Foreskin fibroblast (primary cell): ENCODE measurements at places on chromosomes 5 and 9.

GRCh38 chr5:122356855-122357254 lies 44.8 kb downstream of the SNCAIP start:
- no peak for DNase-seq

DNA sequence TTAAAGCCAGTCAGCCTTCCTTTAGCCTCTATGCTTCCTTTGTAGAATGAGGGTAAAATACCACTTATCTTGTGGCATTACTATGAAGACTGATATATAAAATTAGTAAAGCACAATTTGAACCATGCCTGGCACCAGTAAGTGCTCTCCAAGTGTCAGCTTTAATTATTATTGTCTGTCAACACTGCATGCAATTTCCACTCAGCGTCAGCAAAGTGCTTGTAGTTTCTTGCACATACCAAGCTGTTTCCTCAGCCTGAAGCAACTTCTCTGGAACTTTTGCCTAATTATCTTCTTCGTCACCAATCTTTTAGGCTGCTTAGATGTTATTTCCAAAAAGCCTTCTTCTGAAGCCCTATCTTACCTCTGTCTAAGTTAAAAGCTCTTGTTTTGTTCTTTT lies 177.3 kb downstream of the CDC42SE2 start:
- DNase-seq, result no peak

- DNase-seq, result no peak
These were observed 6.3 kb downstream of the SLC12A7 start for GRCh38 chr5:1105350-1106265.

- peak; percentile 1 for DNase-seq
These were observed 34.0 kb upstream of the ZNF484 start for GRCh38 chr9:92911511-92912475.

- no peak for DNase-seq
These were observed 148.9 kb downstream of the DOCK2 start for GRCh38 chr5:169785771-169786618.

DNA sequence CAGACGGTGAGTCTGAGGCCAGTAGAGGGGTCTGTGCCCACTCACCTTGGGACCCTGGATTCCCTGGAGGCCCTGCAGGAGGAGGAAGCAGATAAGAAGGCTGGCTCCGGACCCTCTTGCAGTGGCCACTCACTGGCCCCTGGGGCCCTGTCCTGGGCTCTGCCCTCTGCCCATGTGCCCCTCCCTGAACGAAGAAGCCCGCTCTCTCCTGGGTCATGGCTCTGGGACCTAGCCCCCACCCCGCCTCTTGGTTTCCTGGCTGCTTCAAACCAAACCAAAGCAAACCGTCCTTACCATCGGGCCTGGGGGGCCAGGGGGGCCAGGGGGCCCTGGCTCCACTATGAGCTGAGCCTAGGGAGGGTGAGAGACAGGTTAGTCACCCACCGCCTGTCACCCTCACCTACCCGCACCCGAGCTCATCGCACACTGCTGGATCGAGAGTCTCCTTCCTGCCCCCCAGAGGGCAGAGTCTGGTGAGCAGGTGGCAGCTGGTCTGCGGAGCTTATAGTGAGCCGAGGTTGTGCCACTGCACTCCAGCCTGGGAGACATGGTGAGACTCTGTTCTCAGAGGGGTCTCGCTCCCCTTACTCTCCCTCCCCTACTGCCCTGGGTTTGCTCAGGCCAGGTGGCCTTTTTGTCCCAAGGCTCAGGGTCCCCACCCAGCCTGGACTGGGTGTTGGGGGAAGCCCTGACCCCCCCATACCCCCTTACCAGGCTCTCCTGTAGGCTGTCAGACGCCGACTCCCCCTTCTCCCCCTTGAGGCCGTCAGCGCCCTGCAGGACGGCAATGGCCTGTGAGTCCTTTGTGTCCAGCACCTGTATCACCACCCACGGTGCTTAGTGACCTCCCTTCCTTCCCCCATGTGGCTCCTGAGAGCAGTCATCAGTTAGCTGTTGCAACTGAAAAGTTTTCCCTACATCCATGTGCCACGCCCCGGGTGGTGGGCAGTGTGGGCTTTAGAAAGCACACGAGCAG lies 15.2 kb upstream of the PHYKPL start:
- no peak for DNase-seq

GRCh38 chr9:38343552-38343951 lies 49.0 kb upstream of the ALDH1B1 start:
- no peak for DNase-seq

GRCh38 chr9:105206821-105207699 lies 37.4 kb upstream of the SLC44A1 start:
- DNase-seq, result peak; percentile 56

- DNase-seq, result peak; percentile 43
These were observed 55.9 kb downstream of the NSUN2 start for GRCh38 chr5:6576861-6577501.

DNA sequence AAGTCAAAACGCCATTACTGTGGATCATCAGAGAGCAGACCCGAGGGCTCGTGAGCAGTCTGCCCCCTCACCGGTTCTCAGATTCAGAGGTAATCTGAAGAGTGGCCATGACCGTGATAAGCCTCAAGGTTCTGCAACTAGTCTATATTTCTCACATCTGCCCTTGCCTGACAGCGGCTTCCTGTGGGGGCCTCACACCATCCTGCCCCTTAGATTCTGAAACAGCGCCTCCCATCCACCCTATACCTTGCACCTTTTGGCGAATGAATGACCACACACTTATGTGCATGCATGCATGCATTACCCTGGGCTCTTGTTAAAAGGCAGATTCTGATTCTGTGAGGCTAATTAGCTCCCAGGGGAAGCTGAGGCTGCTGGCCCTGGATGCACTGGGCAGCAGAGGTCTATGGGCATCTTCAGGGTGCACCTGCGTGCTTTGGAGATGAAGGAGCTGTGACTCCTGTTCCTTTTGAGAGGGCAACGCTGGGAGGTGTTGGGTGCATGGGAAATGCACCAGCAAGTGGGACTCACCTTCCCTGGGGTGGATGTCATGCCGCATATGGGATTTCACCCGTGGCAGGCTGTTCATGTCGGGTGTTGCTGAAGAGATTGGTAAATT lies 7.8 kb upstream of the GADD45G start:
- DNase-seq, result no peak

GRCh38 chr5:64972591-64972990 lies 203.9 kb downstream of the CWC27 start:
- DNase-seq, result no peak

GRCh38 chr9:37562826-37563225 lies 13.4 kb downstream of the FBXO10 start:
- no peak for DNase-seq

DNA sequence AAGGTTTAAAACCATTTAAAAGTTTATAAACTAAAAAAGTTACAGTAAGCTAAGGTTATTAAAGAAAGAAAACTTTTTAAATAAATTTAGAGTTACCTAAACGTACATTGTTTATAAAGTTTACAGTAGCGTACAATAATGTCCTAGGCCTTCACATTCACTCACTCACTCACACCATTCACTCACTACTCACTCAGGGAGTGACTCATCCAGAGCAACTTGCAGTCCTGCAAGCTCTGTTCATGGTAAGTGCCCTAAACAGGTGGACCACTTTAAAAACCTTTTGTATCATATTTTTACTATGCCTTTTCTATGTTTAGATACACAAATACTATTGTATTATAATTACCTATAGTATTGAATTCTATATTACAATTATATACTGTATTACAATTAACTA lies 190.8 kb upstream of the RASA1 start:
- DNase-seq, result peak; percentile 9

- no peak for DNase-seq
These were observed 29.5 kb upstream of the LRRC14B start for GRCh38 chr5:161803-162110.

DNA sequence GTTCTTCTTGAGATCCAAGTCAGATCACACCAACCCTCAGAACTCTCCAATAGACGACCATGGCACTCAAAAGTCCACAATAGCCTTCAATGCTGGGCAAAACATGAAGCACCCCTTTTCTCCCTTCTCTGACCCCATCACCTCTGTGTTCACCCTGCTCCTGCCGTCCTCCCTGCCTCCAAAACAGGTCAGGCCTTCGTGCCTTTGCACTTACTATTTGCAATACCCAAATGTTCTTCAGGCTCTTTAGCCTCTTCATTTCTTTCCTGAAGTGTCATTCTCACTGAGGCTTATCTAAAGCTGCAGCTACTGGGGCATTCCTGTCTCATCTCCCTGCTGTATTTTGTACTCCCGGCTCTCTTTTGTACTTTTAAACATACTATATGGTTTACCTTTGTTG lies 2.0 kb upstream of the ROPN1L start:
- no peak for DNase-seq

DNA sequence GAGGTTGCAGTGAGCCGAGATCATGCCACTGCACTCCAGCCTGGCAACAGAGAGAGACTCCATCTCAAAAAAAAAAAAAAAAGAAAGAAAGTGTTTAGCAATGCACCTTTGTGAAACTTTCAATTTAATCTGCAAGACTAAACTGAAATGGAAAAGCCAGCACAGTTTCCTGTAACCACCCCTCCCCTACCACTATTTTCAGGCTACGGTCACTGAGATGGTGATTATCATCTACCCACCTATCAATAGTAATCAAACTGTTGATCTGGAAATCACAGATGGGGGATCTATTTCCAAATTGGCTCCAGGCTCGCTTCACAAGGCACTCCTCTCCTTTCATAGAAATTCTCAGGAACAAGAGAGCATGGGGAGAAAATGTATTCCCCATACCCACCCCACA lies 30.6 kb upstream of the IL7R start:
- DNase-seq, result no peak

DNA sequence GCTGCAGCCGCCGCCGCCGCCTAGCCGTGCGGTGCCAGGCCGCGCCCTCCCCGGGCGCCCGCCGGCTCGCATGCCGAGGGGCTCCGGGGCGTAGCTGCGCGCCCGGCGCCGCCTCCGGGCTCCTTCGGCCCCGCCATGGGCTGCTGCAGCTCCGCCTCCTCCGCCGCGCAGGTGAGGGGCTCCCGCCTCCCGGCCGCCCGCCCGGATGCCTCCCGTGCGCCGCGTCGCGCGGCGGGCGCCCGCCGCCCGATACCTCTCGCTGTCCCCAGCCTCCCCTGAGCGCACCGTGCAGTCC lies 230 bp downstream of the SLC44A1 start:
- no peak for DNase-seq

- no peak for DNase-seq
These were observed 42.2 kb downstream of the C9orf153 start for GRCh38 chr9:86217076-86217755.

DNA sequence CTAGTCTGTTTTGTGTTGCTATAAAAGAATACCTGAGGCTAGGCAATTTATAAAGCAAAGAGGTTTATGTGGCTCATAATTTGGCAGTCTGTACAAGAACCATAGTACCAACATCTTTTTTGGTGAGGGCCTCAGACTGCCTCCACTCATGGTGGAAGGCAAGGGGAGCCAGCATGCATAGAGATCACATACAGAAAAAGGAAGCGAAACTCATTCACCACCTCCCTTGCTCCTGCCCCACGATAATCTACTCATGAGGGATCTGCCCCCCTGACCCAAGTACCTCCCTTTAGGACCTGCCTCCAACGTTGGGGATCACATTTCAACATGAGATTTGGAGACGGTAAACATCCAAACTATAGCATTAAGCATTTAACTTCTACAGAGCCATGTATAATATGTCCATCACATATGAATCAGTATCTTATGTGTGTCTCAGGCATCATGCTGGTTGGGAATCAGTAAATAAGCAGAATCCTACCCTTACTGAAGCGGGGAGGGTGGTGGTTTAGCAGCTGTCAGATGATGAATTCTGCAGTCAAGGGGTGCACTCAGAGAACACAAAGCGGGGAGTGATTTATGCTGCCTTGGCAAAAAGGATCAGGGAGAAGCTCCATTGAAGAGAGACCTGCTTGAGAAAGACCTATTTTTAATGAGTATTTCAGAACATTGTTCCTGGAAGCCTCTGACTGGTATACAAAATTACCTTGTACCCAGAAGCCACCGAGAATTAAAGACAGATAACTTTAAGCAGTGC lies 34.8 kb downstream of the HMGXB3 start:
- DNase-seq, result no peak

- DNase-seq, result no peak
These were observed 14.3 kb upstream of the CTNND2 start for GRCh38 chr5:11918463-11919045.

DNA sequence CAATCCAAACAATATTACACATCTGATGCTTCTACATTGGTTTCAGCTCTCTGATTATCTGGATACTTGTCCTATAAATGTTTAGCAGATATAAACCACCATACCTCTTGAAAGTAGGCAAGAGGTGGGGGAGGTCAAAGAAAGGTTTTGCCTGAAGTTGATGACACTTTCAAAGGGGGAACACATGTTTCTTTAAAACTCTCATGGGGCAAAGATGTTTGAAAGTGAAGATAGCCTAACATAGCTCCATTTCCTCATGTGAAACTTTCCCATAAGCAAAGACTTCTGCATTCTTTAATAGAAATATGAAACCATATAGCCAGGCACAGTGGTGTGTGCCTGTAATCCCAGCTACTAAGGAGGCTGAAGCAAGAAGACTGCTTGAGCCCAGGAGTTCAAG lies 62.1 kb downstream of the CETN3 start:
- DNase-seq, result no peak

- DNase-seq, result no peak
These were observed 460.7 kb upstream of the MEF2C start for GRCh38 chr5:89343666-89344065.

DNA sequence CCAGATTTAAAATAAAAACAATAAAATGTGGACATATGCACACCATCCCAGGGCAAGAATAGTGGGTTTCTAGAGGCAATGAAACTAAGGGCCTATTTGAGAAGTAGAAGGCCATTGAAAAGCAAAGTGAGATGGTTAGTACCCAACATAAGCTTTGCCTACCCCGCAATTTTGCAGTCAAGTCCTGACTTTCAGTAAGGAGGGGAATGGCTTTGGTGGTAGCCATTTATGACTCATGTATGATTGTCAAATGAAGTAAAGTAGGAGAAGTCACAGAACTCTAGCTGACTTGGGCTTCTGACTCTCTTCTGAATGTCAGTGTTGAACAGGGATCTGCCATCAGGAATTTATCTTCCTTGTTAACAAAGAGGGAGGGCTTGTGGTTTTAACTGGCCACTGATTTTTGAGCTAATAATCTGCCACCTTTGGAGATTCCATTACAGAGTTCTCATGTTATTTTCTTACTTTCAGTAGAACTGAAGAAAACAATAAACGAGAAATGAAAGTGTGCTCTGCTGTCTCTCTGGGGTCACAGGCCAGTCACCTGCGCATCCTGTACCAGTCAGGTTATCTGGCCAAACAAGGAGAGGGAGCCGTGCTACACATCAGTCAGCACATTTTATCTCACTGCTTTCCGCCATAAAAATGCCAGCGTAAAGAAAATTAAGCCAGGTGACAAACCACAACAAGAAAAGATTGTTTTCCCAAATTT lies 14.3 kb upstream of the SNCAIP start:
- DNase-seq, result no peak

- DNase-seq, result no peak
These were observed 164.3 kb upstream of the CLINT1 start for GRCh38 chr5:158023266-158023665.

DNA sequence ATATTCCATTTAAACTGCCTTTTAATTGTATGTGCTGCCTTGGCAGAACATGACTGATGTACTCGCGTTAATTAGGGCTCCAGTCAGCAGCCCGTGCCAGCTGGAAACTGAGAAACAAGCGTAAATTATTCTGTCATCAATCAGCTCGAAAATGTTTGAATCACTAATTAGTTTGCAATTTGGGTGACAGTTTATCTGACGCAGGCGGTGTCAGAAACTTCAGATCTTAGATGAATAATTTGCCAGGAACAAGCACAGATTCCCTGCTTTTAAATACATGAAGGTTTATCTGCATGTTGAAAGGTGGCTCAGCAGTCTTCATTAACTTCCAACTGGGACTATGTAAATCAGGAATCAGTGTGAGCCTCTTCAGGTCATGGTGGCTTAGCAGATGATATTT lies 176.0 kb upstream of the TLE4 start:
- no peak for DNase-seq
